ENCODE measurements at places on chromosomes 2 and 18.

- no peak for DNase-seq
Observed at GRCh38 chr2:13522917-13523821, 806.4 kb downstream of the TRIB2 start.

GRCh38 chr2:52844701-52845423 is 922.7 kb upstream of the CHAC2 start:
- no peak for DNase-seq

DNA sequence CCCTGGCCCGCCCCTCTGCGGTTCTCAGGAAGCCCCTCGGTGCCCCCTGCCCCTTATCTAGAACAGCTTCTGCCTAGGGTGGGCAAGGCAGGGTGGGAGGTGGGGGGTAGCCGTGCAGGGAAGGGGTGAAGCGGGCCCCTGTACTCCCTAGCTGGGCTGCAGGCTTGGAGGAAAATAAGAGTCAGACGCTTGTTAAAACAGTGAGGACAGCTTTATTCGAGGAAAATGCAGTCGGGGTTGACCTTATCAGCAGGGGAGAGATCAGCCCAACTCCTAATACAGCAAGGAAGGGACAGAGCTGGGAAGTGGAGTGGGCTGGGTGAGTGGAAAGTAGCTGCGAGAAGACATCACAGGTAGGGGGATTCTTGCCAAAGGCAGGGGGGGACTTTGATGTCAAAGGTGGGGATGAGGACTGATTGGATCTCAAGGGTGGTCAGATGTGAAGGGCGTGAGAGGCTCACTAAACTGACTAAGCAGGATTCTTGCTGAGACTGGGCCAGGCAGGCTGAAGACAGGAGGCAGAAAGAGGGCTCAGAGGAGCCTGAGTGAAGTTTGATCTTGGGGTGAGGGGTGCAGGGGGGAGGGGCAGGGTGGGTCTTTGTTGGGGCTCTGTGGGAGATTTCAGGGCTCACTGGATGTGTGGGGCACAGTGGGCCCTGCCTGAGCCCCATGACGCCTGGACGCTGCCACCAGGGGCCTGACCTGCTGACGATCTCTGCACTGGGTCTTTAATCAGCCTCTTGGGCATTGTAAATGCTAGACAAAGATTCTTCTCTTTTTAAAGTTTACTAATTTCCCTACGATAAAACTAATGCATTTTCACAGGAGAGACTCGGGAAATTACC is 29.9 kb downstream of the HPCAL1 start:
- no peak for DNase-seq

DNA sequence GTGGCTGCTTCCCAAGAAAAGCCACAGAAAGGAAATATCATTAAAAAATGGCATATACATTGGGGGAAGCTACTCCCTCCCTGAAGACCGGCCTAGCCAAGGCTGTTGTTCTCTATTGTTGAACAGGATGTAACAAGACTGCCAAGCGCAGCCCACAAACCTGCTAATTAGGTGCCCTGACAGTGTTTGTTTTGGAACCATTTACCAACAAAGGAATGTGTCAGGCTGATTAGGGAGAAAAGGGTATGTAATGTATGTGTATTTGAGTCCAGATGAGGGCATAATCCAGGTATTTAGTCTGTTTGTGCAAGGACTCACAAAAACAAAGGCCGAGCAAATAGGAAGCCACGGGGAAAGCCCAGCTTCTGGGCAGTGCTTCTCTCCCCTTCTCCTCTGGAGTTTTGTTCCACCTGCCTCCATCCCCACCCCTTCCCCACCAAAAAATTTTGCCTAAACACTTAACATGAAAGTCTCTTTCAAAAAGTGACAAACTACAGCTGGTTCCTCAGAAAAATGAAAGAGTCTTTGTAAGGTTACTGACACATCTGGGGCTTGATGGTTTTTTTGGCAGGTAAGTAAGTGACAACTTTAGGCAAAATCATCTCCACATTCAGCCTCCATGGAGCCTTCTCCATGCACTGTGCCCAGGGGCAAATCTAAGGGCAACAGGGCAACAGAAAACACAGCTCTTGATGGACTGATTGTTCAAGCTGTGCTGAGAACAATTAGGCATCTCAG is 78.3 kb upstream of the FZD5 start:
- DNase-seq = peak; percentile 28

- DNase-seq = peak; percentile 16
Observed at GRCh38 chr2:135473567-135473966, 57.5 kb downstream of the ZRANB3 start.

DNA sequence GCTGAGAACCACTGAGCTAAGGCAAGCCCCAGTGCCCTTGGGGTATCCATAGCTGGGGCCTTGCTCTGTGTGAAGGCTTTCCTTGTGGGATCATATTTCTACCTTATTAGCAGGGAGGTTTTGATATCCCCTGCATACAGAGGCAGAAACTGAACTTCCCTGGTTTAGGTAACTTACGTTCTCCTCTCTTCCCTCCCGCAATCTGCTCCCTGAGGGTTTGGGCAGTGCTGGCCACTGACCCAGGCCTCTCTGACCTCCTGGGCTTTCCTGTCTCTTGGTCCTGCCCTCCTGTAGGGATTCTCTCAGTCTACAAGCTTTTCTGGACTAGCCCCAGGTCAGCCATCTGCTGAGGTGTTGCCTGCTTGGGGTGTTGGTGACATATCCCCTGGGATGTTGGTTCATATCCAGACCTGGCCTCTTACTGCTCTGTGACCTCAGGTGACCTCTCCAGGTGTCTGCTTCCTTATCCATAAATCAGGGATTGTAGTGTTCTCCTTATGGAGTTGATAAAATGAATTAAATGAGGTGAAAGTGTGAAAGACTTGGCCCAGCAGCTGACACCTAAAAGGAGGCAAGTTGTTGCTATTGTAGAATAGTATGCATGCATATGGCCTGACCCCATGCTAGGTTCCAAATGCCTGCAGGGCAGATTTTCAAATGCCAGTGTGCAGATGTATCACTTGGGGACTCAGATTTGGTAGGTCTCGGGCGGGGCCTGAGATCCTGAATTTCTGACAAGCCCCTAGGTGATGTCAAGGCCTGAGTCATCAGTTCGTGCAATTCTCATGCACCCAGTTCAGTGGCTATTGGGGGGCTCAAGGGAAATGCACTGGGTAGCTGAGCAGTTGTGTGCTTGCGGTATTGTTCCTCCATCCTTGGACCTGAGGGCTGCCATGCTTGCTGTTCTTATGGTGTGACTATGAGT is 106.6 kb downstream of the FHOD3 start:
- no peak for DNase-seq

DNA sequence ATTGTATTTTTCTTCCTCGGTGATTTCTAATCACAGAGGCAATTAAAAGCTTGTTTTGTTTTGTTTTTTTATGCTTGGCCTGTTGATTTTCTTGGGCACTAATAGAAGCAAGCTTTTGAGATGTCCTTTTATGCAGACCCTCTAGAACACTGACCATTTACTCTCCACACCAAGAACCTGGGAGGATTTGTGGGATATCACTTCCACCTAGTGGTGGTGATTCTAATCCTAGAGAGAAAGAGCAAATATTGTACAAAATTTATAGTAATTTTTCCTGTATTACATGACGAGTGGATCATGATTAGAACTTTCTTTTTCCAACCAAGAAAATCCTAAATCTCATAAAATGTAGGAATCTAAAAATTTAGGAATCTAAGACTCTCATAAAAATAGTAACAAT is 23.4 kb downstream of the NEMP2 start:
- DNase-seq = no peak

GRCh38 chr2:178418426-178418825 is 32.5 kb downstream of the PRKRA start:
- no peak for DNase-seq

- no peak for DNase-seq
Observed at GRCh38 chr2:88127888-88128653, at the start of gene FABP1. FABP1 (minus strand) TSS chr2:88128062; CDS start chr2:88128017, 45 bp downstream.

GRCh38 chr2:213627054-213627710 is 342.9 kb downstream of the SPAG16 start:
- no peak for DNase-seq

DNA sequence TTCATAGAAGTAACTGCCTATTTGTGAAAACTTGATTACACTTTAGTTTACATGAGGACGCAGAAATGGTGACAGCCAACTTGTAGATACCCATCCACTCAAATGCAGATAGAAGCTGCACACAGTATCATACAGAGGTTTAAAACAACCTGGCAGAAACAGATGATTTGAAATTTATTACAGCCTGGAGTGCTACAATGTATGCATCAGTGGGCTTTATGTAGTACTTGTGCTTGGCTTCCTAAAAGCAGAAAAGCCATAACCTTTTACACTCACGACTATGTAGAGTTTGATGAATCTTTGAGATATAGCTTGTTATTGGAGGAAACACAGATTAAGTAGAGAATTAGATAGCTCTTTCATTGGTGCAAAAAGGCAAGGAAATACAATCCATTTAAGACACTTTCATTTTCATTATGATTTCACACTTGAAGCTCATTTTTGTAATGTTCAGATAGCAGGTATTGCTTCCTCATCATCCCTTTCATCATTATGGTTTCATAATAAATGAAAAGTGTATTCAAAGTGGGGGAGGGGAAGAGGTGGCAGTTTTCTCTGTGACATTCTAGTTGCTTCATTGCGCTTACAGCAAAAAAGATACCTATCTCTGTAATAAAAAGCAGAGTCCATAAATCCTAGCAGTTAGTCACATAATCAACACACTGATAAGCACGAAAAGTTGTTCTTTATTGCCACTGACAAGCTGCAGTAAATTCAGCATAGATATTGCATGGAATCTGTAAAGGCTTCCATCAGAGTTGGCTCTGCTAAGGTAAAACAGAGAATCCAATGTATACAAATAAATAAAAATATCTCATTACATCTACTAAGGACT is 789.8 kb upstream of the FSHR start:
- no peak for DNase-seq

All from T47D (cell line).